ENCODE measurements at places on chromosomes 4 and X. TPM values are rescaled to one million over a fixed set of nuclear protein-coding genes. Genes with fewer than 3 reads are reported as not detected.

QRFPR gene
- not detected for total RNA-seq

KLHL13 gene
- 4.0 TPM for total RNA-seq

GRCh38 chr4:53349091-53349491 lies 16.8 kb downstream of the SCFD2 start:
- no peak for DNase-seq

DNA sequence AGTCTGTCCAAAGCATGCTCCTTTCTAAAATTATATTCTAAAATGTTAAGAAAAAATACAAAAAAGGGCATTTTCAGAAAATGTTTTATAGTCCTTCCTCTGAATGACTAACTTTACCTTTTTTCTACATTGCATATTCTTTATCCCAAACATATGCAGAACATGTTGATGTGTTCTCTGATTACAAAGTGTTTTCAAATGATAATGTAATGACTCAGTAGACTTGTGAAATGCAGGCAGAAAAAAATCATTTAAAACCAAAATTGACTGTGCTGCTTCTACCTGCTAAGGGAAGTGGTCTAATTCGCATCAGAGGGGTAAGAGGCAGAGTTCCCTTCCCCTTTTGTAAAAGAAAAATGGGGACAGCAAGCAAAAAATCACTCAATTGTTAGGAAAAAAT lies 22.7 kb upstream of the YTHDC1 start:
- DNase-seq: no peak

C4orf50 gene
- total RNA-seq: not detected

DNA sequence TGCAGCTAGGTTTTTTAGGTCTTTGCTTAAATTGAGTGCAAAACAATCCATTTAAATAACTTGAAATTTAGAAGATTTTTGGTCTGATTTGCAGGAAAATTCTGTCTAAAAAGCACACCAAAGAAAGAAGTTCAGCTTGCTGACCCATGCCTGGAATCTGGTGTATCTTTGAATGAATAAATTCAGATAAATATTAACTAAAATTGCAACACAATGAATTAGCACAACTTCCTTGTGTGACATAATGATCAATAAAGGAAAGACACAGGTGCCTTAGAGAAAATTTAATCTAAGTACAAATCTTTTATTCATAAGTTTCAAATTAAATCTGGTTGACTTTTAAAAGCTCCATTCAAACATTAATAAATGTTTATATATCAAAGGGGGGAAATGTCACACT lies 791.5 kb upstream of the LCORL start:
- DNase-seq: no peak

CHRNA9 gene
- total RNA-seq: not detected

- DNase-seq: no peak
These were observed 266.3 kb downstream of the SPATA18 start for GRCh38 chr4:52317361-52317879.

- DNase-seq: no peak
These were observed 39.0 kb upstream of the RASL11B start for GRCh38 chr4:52822972-52823701.

GRCh38 chr4:119266153-119266552 lies 53.6 kb downstream of the USP53 start:
- DNase-seq: no peak

- DNase-seq: no peak
These were observed at the start of gene SLC25A43 for GRCh38 chrX:119398974-119399771. TSS of gene SLC25A43 (plus strand) at chrX:119399336. CDS start at chrX:119399404, 68 bp downstream.

CABS1 gene
- not detected for total RNA-seq

DNA sequence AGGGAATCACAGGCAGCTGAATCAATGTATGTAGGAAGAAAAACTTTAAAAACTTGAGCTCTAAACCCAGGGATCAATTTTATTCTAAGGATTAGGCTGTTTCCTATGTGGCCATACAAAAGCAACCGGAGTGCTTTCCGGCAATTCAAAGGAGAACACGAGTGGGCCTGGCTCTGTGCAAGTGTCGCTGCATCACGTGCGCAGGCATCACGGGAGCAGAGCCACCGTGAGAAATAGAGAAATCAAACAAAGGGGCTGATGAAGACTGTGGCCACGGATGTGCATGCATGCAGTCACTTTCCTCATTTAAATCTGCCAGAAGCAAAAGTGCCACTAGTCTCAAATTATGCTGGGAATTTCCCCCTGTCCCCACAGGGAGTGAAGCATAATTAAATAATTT lies 196.9 kb downstream of the NSUN7 start:
- DNase-seq: no peak

SPATA4 gene
- total RNA-seq: not detected

All from esophagus squamous epithelium (tissue), 5 donors.